Stimulated activated CD8-positive, alpha-beta memory T cell treated with anti-CD3 and anti-CD28 coated beads, Interleukin-4, amount 100 ng/mL, for 4 hours (primary cell): ENCODE measurements at places on chromosomes 5 and 9.

- DNase-seq: no peak
Measured at GRCh38 chr5:4881366-4882002, 258.6 kb upstream of the ADAMTS16 start.

- no peak for DNase-seq
Measured at GRCh38 chr9:132990781-132991180, 12.3 kb downstream of the GFI1B start.

DNA sequence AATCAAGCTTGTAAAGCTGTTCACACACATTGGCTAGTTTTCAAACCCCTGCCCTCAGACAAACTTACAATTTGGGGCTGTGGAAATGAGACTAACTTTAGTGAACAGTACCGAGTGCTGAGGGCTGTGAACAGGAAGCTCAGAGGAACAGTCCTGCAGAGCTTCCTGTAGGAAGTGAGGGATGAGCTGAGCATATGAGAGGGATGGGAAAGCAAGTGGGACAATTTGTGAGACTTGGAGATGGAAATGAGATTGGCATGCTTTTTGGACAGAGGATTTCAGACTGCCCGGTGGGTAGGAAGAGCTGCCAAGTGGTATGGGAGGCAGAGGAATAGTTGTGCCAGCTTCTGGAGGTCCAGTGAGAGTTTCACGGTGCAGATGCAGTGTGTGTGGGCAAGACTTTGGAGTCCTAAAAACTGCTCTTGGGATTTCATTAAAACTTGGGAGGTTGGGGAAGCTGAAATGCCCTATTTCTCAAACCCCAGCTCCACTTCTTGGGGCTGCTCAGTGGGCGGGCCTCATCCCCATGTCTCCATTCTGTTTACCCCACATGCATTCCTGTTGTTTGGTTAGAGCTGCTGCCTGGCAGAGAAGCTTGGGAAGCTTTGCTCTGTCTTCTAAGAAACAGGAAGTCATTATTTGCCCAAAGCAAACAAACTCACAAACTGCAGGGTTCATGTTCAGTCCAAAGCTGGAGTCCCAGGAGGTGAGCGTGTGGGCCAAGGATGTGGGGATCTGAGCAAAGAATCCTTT is 267.5 kb downstream of the ZSWIM6 start:
- DNase-seq: no peak

DNA sequence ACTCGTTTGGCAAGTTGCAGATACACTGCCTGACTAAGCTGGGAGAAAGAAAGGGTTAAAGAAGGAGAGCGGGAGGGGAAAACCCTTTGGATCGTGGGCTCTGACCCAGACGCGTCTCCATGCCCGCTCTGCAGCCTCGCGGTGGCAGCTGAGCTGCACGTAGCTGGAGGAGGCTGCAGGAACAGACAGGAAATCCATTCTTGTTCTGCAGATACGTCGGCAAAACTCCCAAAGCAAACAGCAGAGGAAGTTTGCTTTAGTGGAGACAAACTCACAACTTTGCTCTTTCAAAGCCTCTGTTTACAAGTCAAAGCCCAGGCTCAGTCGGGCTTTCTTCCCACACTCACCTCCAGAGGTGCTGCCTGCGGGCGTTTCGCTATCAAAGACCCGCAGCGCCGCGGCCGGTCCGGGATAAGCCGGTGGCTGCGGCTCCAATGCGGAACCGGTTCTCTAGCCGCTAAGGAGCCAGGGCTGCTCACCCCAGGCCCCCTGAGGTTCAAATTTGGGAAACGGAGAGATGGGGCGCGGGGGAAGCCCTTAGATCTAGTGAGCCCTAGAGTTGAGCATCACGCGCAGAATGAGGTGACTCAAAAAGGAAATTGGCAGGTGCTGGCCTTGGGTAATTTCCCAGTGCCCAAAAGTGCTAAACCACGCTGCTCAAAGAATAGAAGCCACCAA is 60.7 kb downstream of the MAT2B start:
- DNase-seq: no peak

- DNase-seq: no peak
Measured at GRCh38 chr9:108615152-108615551, 240.6 kb downstream of the ACTL7B start.

- DNase-seq: no peak
Measured at GRCh38 chr9:4547016-4547415, 56.7 kb downstream of the SLC1A1 start.
